GM23248 (cell line): ENCODE measurements at places on chromosomes 11 and 22.
A peak's percentile ranks its signal among the peaks of the same experiment; 100 is the strongest.

GRCh38 chr11:4455419-4455818 is 6.3 kb downstream of the OR52K2 start:
- H3K27me3 ChIP-seq: no peaks in the 10 kb centered on the region
- H3K4me1 ChIP-seq: no peaks in the 10 kb centered on the region

- no peaks in the 10 kb centered on the region for H3K36me3 ChIP-seq
- no peaks in the 10 kb centered on the region for H3K27me3 ChIP-seq
- H3K4me3 ChIP-seq: no peak overlapping the region
- H3K4me1 ChIP-seq: no peaks in the 10 kb centered on the region
- DNase-seq: no peak
Observed at GRCh38 chr11:115698243-115698642, 194.0 kb upstream of the CADM1 start.

DNA sequence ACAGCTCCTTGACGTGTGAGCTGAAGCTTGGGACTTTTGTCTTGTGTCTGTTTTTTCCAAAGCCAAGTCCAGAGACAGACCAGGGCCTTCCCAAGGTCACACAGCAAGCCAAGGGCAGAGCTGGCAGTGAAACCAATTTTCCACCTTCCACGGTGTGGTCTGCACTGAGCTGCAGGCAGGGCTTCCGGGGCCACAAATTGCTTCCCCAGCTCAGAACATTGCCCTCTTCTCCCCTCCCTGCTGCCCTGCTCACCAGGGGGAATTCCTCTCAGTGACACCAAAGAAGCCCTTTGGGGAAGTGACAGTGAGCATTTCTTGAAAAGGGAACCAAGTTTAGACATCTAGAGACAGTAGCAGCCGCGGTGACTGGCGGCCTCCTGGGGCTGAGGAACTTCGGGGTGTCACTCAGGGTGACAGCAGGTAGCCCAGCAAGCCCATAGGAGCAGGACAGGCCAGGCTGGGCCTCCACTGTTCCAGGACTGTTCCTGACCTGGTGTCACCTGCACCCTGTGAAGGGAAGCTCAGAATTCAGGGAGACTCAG is 9.2 kb downstream of the FXYD2 start:
- no peak for DNase-seq
- H3K27me3 ChIP-seq: no peaks in the 10 kb centered on the region; the same call in 1 of the 2 replicates
- no peak overlapping the region for H3K27ac ChIP-seq
- no peak overlapping the region for H3K4me3 ChIP-seq
- no peaks in the 10 kb centered on the region for H3K4me1 ChIP-seq

DNA sequence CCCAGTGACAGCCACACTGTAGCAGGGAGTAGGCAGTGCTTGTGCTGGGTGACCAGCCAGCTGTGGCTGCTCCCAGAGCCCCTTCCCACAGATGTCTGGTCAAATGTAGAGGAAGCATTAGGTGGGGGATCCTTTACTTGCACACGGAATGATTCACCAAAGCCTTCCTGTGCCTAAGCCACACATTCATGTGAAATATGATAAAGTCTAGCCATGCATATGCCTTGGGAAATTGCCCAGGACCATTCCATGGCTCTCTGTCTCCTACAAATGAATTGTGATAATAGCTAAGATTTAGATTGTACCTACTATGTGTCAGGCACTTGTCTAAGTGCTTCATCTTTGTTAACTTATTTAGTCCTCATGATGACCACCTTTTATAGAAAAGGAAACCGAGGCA is 217.5 kb upstream of the E2F8 start:
- DNase-seq: peak; percentile 28
- H3K27me3 ChIP-seq: no peaks in the 10 kb centered on the region
- H3K27ac ChIP-seq: no peak overlapping the region
- H3K4me3 ChIP-seq: no peak overlapping the region
- H3K4me1 ChIP-seq: peaks cover 39% of the 10 kb centered on the region

DNA sequence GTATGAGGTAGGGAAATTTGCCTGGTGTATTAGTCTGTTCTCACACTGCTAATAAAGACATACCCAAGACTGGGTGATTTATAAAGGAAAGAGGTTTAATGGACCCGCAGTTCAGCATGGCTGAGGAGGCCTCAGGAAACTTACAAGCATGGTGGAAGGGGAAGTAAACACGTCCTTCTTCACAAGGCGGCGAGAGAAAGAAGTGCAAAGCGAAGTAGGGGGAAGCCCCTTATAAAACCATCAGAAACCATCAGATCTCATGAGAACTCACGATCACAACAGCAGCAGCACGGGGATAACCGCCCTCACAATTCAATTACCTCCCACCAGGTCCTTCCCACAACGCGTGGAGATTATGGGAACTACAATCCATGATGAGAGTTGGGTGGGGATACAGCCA is 12.0 kb upstream of the RFPL2 start:
- H3K4me1 ChIP-seq: no peaks in the 10 kb centered on the region
- no peak overlapping the region for H3K27ac ChIP-seq
- no peaks in the 10 kb centered on the region; the same call in 1 of the 2 replicates for H3K27me3 ChIP-seq
- DNase-seq: no peak
- no peak overlapping the region for H3K4me3 ChIP-seq
